ENCODE measurements at places on chromosomes 2 and 18.
A peak's percentile ranks its signal among the peaks of the same experiment; 100 is the strongest.

DNA sequence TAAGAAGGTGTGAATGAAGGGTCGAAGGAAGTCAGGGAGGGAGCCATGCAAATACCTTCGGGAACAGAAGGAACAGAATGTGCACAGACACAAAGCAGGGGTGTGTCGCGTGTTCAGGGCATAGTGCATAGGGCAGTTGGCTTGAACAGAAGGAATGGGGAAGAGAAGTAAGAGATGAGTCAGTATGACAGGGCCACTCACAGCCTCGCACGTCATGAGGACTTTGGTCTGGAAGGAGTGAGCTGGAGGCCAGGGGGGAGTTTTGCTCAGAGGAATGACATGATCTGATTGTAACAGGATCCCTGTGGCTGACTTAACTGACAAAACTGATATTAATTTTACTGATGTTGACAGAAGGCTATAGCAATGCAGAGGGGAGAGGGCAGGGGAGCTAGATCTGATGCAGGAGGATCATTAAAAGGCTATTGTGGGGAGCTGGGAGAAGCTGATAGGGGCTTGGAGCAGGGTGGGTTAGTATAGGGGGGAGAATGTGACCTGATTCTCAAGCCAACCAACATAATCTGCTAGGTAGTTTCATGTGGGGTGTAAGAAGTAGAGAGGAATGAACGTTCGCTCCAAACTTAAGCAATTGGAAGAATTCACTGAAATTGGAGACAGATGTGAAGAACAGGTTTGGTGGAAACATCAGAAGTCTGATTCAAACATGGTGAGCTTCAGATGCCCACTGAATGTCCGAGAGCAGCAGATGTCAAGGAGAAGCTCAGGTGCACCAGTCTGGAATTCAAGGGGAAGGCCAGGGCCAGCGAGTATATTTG lies 60.4 kb upstream of the COPS8 start:
- DNase-seq = no peak

- no peak for DNase-seq
Measured at GRCh38 chr2:17257189-17257909, 260.9 kb downstream of the RAD51AP2 start.

- no peak for DNase-seq
Measured at GRCh38 chr2:231965102-231965501, 3.6 kb downstream of the DIS3L2 start.

GRCh38 chr2:74092275-74092674 lies 55.4 kb downstream of the BOLA3 start:
- peak; percentile 14 for DNase-seq

DNA sequence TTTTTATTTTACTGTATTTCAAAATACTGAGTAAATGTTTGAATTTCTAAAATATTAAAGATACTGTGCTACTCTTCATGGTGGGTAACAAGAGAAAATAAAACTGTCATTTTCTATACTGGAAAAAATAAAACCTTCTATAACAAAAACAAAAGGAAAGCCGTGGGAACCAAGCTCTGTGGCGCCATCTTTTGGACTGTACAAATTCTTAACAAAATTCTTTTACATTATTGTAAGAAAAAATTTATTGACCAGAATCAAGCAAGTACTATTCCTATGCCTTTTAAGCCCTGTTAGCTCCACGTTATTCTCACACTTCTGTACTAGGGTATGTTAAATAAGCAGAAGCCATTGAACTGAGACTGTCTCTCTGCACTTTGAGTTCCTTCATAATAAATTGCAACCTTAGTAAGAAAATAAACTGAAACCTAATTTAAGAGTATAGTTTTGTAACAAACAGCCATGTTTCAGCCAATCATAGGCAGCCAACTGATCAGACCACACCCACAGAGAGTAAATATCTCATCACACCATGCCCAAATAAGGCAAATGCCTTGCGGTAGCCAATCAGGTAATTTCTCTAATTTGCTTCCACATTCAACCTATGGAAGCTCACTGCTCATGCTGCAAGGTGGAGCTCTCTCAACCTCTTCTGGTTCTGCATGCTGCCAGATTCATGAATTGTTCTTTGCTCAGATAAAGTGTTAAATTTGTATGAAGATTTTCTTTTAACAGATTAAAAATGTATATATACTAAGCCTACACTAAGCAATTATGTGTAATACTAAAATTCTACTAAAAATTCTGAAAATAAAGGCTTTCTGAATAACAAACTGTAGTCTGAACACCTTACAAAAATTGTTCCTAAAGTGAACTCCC lies 42.2 kb downstream of the HIBCH start:
- no peak for DNase-seq

DNA sequence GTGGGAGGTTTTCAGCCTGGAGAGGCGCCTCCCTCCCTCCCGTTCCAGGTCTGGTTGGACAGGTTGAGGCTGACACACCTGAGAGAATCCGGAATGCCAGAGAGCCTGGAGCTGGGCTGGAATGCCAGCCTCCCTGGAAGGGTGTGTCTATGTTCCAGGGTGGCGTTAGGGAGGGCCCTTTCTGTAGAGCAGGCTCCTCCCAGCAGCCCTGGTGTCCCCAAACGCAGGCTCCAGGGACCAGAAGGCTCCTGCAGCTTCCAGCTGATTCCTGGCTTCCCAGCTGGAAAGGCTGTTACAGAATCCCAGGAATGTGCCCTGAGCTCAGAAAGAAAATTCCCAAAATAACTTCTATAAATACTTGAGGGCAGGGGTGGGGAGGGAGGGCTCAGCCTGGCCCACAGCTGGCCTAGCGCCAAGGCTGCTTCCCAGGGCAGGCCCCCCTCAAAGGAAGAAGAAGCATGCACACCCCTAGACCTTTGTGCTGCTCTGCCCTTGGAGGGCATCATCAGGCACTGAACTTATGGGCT lies 85.4 kb downstream of the STPG4 start:
- no peak for DNase-seq

GRCh38 chr2:105592288-105592687 lies 152.4 kb upstream of the NCK2 start:
- DNase-seq = no peak

DNA sequence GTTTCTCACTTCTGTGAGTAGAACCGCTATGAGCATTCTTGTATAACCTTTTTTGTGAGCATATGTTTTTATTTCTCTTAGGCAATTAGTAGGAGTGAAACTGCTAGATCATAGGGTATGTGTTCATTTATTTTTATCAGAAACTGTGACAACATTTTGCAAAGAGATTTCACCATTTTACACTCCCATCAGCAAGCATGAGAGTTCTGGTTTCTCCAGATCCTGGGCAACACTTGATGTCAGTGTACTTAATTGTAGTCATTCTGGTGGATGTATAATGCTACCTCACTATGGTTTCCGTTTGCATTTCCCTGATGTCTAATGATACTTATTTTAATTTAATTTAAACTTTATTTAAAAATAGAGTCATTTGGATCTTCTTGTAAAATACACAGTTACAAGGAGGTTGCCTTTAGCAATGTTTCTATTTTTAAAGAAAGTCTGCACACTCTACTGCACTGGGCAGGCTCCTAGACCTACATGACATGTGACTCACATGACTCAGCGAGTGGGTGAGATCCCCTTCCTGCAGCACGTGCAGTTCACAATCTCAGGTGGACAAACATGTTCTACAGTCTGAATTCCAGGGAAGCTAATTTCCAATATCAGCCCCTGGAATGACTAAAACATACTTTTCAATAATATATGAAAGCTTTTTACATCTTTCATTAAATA lies 127.0 kb upstream of the BCL2L11 start:
- DNase-seq = no peak

- DNase-seq = no peak
Measured at GRCh38 chr2:157181234-157181633, 76.3 kb upstream of the GALNT5 start.

DNA sequence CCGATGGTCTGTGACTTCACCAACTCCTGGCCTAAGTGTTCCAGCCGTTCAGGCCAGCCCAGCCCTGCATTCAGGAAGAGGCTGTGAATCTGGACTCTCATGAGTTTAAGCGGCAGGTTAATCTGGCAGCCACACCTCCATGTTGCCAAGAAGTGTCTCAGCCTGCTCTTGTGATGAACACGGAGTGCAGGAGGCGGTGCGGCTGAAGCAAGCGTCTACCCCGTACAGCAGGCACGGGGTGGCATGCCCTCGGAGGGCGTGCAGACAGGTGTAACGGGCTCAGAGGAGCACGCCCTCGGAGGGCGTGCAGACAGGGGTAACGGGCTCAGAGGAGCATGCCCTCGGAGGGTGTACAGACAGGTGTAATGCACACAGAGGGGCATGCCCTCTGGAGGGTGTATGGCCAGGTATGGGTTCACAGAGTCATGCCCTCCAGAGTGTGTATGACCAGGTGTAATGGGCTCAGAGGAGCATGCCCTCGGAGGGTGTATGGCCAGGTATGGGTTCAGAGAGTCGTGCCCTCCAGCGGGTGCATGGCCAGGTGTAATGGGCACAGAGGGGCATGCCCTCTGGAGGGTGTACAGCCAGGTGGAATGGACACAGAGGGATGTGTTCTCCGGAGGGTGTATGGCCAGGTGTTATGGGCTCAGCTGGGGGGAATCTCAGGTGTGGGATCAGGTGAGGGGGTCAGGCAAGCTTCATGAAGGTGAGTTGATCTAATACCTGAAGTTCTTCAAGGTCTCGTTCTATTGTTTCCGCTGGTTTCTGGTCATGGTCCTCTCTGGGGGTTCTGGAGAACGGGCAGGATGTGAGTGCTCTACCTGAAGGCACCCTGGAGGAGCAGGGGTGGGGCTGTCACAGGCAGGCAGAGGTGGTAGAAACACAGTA lies 22.6 kb downstream of the CROCC2 start:
- DNase-seq = peak; percentile 12

DNA sequence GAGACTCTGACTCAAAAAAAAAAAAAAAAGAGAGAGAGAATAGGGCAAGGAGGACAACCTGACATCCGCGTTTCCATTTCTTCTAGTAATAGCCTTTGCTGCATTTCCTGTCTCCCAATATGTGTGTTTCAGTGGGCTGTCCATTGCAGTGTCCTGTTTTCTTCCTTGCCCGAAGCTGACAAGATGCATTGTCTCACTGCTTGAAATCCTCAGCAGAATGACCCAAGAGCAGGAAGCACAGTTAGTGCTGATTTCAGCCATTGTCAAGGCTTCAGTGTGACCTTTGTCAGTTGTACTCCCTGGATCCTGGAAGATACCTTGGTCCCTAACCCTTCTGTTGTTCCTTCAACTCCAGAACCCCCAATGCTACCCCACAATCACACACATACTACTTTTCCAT lies 71.2 kb downstream of the SLC16A14 start:
- DNase-seq = no peak

DNA sequence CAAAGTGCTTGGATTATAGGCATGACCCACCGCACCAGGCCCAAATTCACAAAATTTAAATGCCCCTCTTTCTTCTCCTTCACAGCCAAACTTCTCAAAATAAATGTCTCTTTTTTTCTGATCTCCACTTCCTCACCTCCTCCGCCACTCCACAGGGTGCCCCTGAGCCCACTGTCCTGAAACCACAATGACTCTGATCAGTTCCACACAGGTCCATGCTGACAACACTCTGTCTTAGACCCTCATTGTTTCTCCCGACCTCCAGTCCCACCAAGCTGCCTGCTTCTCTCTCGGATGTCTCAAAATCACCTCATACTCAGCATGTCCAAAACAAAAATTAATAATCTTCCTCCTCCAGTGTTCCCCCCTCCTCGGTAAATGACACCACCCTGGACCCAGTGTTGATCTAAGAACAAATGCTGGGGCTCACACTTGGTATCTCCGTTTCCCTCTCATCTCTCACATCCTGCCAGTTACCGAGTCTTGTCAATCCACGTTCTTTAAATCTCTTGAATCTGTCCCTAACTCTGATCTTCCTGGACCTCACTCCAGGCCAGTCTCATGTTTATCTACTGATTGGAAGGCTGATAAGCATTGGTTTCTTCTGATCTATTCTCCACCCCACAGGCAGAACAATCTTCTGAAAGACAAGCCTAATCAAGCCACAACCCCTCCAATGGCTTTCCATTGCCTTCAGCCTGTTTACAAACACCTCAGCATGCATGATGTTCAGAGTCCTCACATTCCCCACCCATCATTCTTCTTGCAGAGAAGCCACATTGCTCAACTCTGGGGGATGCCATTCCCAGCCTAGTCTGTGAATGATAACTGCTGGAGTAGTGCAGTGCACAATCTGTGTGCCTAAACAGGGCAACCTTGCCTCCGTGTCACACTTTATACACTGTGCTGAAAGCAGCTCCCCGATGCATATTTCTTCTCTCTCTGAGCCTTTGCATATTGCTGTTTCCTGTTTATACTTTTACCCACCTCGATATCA lies 12.4 kb upstream of the ANKRD44 start:
- DNase-seq = peak; percentile 50

DNA sequence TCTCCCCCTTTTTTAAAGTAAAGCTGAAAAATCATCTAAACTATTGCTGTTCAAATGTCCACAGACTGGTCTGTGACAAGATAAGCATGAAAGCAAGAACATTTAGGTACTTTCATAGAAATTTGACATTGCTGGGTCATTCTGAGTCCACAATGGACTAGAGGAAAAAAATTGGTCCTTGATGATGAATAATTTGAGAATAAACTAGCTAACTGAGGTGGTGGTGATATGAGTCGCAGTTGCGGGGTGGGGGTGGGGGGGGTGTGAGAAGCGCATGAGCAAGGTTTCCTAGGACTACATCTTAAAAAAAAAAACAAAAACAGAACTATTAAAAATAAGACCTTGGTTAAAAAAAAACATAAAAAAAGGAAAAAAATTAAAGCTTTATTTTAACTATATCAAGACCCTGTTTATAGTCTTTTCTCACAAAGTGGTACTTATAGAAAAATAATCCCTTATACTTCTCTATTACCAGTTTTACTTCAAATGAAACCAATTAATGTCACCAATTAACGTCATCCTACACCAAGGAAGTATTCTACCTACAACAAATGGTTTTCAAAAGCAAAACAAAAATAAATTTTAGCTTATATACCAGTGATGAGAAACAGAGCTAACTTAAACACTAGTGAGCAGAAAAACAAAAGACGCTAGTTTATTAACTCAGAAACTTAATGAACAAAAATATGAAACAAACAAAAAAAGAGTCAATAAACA lies 88.1 kb downstream of the ASXL2 start:
- DNase-seq = no peak

- no peak for DNase-seq
Measured at GRCh38 chr2:144505245-144505831, 14.6 kb downstream of the ZEB2 start.

DNA sequence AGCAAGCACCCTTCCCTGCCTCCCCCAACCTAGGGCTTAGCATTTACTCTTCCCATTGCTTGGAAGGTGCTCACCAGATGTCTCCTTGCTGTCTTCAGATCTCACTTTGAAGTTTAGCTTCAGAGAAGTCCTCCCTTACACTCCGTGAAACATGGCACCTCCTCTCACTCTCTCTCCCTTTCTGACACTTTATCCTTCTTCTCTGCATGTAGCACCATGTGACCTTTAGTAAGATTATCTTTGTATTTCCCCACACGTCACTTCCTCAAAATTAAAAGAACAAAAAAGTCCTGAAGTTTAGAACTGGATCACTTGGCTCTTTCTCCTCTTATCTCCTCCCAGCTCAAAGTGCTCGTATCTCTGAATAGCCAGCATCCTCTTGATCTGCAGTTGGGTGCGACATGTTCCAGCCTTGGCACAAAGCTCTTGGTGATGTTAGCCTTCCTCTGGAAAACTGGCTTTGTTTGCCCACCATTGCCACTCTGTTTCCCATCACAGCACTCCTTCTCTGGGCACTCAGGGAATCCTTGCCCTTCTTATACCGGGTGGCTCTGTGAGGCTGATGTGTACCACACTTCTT lies 40.6 kb upstream of the EPAS1 start:
- no peak for DNase-seq

Measured in activated T-cell treated with anti-CD3 and anti-CD28 coated beads, Interleukin-2, amount 50 U/mL, for 48 hours (primary cell).